ENCODE measurements at places on chromosomes 3 and 15.

DNA sequence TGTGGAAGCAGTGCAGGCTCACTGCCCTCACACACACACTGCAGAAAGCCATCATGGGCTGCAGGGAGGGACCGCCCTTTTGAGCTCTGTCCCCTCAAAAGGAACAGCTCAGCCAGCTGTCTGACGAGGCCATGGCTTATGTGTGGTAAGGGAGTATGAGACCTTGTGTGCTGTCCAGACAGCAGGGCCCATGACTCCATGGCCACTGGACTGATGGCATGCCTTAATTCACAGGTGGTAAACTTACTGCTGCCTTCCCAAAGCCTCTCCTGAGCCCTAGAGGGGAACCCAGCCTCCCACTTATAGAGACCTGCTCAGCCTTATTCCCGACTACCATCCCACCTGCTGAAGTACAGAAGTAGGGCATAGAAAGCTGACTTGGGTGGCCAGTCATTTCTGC, 5.6 kb downstream of the FAM240A start:
- H3K4me1 ChIP-seq, result peaks cover 5% of the 10 kb centered on the region
- no peak overlapping the region for H3K4me3 ChIP-seq
- no peak overlapping the region for H3K27ac ChIP-seq

GRCh38 chr3:159501029-159501428, 487.6 kb upstream of the IL12A start:
- no peak overlapping the region for H3K4me3 ChIP-seq
- H3K27me3 ChIP-seq, result peaks cover 15% of the 10 kb centered on the region
- H3K27ac ChIP-seq, result no peak overlapping the region
- DNase-seq, result no peak
- peaks cover 3% of the 10 kb centered on the region for H3K36me3 ChIP-seq

- H3K4me1 ChIP-seq, result peaks cover 15% of the 10 kb centered on the region
- H3K4me3 ChIP-seq, result no peak overlapping the region
- no peak for DNase-seq
- no peaks in the 10 kb centered on the region for H3K27me3 ChIP-seq
Observed at GRCh38 chr3:188900421-188900951, 271.3 kb upstream of the TPRG1 start.

- peak overlapping the region; percentile 24 for H3K27ac ChIP-seq
- no peak overlapping the region for H3K4me3 ChIP-seq
- no peaks in the 10 kb centered on the region for H3K36me3 ChIP-seq
- peaks cover 20% of the 10 kb centered on the region for H3K4me1 ChIP-seq
- no peaks in the 10 kb centered on the region for H3K27me3 ChIP-seq
Observed at GRCh38 chr3:182294256-182294655, 499.0 kb upstream of the ATP11B start.

GRCh38 chr15:45395943-45396342, 17.6 kb upstream of the GATM start:
- peaks cover 4% of the 10 kb centered on the region for H3K4me1 ChIP-seq
- H3K4me3 ChIP-seq, result no peak overlapping the region
- DNase-seq, result no peak
- H3K27ac ChIP-seq, result no peak overlapping the region
- H3K36me3 ChIP-seq, result no peaks in the 10 kb centered on the region

DNA sequence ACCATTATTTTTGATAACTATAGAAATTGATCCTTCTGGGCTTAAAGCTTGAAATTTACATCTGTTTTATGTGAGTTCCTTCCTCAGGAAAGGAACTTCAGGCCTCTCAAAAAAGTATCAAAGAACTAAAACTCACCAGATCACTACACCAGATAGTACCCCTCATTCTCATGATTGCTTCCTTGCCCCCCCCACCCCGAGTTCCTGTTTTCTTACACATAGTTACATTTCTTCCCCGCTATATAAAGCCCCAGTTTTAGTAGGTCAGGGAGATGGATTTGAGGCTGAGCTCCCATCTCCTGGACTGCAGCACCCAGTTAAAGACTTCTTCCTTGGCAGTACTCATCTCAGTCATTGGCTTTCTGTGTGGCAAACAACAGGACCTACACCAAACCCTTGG, 80.3 kb upstream of the HRH1 start:
- no peak overlapping the region for H3K4me3 ChIP-seq
- H3K36me3 ChIP-seq, result peaks cover 2% of the 10 kb centered on the region
- no peaks in the 10 kb centered on the region for H3K27me3 ChIP-seq
- H3K27ac ChIP-seq, result no peak overlapping the region
- H3K4me1 ChIP-seq, result no peaks in the 10 kb centered on the region
